Fibroblast of gingiva (primary cell): ENCODE measurements at places on chromosomes 16 and 17.

GRCh38 chr17:21674242-21674731, 18.0 kb upstream of the KCNJ18 start:
- DNase-seq = no peak

DNA sequence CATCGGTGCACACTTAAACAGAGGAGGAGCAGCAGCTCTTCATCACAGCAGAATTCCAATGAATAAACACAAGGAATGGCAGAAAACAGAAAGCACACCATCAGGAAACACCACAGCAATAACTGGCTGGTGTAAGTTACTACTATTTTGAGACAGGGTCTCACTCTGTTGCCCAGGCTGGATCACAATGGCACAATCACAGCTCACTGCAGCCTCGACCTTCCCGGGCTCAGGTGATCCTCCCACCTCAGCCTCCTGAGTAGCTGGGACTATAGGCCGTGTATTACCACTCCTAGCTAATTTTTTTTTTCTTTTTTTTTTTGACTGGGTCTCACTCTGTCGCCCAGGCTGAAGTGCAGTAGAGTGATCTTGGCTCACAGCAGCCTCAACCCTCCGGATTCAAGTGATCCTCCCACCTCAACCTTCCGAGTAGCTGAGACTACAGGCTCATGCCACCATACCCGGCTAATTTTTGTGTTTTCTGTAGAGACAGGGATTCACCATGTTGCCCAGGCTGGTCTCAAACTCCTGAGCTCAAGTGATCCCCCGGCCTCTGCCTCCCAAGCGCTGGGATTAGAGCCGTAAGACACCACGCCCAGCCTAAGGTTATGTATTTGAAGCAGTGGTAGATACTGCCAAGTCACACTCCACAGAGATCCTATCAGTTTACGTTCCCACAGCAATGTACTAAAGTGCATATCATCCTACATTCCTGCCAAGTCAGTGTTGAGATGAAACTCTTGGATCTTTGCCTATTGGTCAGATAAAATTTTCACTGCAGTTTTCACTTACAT, 20.7 kb downstream of the TRAP1 start:
- peak; percentile 92 for DNase-seq

GRCh38 chr17:37512442-37513068, 22.9 kb downstream of the DUSP14 start:
- no peak for DNase-seq

DNA sequence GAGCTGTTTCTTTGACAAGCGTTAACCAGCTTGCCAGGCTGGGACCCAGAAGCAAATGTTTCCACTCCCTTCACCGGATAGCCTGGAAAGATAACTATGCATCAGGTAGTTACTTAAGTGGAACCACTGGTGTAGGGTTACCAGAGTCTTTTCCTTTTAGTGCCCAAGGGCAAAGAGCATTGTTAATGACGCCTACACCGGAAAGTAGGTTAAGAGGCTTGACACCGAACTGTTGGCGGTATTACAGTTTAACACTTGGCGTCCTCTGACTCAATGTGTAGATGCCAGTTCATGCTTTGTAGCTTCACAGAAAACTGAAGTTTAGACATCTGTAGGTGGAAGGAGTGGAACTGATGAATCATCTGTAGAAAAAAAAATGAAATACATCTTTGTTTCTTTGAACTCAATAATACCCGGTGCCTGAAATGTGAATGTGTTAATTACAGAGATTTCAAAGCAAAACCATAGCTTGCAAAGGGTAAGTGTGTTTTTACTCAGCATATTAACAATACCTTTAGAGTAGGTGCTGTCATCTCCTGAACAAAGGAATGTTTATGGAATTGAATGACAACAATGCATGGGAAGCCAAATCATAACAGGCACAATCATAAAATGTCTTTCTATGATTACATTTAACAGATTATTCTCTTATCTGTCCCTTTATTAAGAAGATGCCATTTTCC, 426.7 kb upstream of the SALL1 start:
- DNase-seq = no peak

DNA sequence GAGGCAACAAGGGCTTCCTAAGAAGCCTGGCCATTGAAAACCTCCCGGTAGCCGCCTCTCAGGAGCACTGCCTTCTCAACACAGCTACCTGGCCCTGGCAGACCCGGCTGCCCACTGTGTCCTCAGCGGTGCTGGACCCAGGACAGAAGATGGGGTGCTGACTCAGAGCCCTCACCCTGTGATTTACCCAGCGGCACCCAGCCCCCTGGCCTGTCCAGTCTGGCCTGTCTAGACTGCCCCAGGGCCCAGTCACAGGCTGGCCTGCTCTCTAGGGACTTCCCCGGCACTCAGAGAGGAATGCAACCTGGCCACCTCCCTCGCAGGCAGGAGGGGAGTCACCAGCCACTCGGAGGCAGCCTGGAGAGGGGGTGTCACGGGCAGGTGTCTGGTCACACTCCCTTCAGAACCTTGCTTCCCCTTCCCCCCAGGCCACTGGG, 20.1 kb downstream of the PIEZO1 start:
- no peak for DNase-seq

DNA sequence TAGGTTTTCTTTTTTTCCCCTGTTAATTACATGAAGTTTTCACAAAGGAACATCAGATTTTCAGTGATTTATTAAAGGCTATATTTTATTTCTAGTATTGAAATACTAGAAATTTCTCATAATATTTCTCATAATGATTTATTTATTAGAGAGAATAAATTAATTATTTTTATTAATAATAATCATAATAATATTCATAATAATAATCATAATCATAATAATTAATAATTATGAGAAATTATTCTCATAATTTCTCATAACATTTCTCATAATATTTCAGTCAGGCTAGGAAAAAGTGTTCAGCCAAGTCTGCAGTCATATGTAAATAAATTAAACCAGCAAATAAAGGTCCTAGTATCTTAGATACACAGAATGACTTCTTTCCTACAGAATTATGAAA, 41.4 kb downstream of the CNTNAP4 start:
- no peak for DNase-seq

DNA sequence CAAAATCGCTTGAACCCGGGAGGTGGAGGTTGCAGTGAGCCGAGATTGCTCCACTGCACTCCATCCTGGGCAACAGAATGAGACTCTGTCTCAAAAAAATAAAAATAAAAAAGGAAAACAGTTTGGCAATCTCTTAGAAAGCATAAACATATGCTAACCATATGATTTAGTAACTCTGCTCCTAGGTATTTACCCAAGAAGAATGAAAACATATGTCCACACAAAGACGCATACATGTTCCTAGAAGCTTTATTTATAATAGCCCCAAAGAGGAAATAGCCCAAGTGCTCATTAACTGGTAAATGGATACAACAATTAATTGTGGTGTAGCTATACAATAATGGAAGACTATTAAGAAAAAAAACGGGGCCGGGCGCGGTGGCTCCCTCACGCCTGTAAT, 18.5 kb upstream of the CDH1 start:
- peak; percentile 53 for DNase-seq

GRCh38 chr17:4162775-4163466, 19.9 kb downstream of the CYB5D2 start:
- DNase-seq = no peak

DNA sequence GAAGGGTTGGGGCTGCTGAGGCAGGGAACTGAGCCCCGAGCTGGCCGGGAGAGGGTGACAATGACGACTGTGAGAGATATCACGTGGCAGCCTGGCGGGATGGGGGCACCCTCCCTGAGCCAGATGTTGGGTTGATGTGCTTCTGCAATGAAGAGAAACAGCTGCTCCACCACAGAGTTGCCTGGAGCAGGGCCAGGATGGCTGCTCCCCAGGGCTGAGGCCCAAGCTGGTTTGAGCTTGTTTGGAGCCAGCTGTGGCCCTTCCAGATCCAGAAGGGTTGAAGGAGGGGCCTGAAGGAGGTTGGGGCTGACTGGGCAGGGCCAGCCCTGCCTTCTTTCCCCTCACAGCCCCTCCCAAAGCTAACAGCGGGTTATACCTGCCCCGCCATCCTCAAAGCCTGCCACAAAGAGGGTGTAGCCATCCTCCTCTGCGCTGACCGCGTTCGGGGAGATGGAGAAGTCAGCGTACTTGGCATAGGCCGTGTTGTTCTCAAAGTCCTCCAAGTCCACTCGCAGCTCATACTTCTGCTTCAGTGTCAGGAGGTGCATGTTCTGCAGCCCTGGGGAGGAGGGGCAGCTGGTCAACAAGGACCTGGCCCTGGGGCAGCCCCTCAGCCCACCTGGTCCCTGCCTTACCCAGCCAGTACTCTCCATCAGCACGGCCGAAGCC, 2.1 kb downstream of the MFAP4 start:
- peak; percentile 97 for DNase-seq

- peak; percentile 48 for DNase-seq
Measured at GRCh38 chr16:86519649-86520316, 9.5 kb downstream of the FOXF1 start.

DNA sequence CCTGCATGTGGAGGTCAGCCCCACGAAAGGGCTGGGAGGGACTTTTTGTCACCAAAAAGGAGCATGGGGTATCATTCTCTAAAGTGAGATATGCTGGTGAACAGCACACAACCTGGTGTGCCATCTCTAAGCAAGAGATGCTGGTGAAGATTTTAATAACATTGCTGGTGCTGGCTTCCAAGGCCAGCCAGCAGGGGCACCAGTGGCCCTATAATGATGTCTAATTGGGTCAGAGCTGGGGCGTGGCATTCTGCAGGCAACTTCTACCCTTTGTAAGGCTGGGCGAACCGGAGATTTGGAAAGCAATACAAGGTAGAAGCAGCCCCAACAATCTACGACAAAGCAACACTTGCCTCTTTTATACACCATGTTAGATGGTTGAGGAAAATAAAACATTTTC, 16.8 kb downstream of the SDR42E1 start:
- DNase-seq = no peak

DNA sequence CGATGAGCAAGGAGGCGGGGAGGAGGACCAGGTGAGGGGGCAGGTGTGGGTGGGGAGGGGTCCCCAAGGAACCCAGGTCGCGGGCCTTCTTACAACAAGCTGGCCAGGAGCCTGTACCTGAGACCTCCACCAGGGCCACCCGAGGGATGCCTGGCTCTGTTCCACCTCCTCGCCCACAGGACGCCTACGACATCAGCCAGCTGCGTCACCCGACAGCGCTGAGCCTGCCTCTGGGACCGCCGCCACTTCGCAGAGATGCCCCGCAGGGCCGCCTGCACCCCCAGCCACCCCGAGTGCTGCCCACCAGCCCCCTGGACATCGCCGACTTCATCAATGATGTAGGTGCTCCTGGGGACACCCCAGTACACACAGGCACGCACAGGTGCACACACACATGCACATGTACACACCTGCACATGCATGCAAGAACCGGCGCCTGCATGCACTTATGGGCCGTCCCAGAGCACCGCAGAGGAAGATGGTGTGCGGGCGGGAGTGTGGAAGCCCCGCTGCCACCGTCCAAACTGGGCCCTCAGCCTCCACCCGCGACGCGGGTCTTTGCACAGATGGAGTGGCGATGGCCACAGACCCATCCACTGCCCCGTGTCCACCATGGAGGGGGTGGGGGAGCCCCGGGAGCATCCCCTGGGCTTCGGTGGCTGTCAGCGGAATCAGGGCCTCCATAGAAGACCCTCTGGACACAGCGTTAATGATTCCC, 6.6 kb downstream of the SLC22A31 start:
- DNase-seq = no peak

DNA sequence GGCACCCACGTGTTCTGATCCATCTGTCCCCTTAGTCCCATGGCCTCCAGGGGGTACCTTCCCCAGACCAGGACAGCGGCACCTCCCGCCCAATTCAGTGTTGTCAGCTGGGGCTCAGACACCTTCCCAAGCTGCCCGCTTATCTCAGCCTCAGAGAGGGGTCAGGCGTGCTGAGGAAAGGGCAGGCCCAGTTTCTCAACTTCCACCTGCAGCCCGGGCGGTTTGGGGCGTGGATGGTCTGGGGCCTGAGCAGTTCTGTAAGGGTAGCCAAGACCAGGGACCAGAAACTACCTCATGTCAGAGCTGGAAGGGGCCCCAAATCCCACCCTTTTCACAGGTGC, 5.1 kb downstream of the PLCD3 start:
- no peak for DNase-seq

DNA sequence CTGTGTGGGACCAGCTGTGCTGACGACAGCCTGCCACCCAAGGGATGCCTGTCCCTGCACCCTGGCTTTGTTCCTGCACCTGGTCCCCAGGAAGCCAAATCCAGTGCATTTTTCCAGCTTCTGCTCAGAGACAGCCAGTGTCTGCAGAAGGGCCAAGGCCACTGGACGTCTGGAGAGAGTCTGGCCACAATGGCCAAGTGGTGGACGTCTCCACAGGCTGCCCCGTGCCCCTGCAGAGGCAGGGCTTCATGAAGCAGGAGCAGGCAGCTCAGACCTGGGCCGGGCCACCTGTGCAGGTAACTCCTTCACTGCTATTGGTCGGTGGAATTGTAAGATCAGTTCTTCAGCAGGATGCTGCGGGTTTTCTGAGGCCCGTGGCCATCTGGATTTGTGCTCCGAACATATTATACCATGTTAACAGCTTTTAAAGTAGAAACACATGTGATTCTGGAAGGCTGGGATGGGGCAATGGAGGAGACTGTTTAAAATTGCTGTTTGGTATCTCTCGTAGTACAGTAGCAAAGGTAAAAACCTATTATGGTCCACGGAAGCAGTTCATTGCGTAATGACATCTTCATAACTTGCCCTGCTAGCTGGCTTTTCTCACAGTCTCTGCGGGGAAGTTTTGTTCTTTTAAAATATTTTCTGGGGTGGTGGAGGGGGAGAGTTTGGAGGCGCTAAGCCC, 185.3 kb downstream of the CCDC182 start:
- no peak for DNase-seq

- no peak for DNase-seq
Measured at GRCh38 chr17:77353684-77354419, 213.1 kb downstream of the SEC14L1 start.

DNA sequence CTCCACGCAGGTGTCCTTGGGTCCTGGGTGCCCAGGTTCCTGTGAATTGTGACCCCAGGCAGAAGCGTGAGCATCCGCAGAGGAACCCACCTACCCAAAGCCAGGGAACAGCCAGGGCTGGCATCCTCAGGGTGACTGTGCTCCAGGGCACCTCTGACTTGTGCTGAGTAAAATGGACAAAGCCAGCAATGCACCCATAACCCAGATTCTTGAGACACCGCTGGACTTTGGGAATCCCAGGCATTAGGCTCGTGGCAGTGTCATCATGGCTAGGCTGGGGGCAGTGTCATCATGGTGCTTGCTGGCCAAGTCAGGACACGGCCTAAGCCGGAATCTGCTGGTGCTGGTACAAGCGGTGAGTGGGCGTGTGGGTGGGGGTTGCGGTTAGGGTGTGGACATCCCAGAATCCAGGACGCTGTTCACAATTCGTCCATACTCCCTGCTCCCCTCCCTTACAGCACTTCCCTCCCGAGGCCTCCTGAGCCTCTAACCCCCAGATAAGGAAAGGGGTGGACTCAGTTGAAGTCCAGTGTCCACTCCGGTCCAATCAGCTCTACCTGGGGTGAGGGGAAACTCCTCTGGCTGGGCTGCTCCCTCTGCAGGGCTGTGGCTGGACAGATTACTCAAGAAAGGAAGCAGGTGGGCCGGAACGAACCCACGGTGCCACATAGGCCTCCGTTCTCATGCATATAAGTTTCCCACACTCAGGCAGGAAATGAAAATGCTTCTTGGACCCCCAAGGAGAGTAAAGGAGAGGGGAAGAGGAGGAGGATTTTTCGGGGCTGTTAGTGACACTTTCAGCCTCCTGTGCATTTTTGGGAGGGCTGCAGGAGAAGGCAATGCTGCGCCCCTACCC, 138.9 kb downstream of the SEC14L1 start:
- no peak for DNase-seq
